ENCODE measurements at places on chromosomes 3 and 15.

DNA sequence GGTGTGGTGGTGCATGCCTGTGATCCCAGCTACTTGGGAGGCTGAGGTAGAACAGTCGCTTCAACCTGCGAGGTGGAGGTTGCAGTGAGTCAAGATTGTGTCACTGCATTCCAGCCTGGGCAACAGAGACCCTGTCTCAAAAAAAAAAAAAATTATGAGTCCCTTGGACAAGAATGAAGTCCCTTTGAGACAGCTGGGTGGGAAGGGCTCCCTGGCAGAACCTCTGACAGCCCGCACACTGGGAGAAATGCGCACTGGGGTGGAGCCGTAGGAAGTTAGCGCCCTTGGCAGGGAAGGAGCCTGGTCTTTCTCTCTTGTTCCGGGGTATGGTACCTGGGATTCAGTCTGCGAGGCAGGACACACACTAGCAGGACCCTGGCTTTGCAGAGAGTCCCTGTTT is 51.4 kb downstream of the SLC30A4 start:
- DNase-seq = no peak

DNA sequence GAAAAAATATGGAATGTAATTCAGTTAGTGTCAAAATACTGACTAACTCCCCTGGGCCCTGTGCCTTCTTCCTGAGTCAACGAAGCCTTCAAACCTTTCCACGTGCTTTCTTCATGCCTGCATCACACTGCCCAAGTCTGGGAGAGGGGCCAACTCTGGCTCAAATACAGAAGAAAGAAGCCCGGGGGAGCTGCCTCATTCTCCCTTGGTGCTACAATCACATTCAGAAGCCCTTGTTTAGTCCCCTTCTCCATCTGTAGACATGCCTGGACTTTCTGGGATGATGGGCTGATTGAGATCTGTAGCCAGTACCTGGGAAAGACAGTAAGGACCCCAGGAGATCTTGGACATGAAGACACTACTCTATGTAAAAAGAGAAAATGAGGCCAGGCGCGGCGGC is 77.8 kb upstream of the GSK3B start:
- peak; percentile 43 for DNase-seq

GRCh38 chr3:175386630-175387029 is 527.5 kb downstream of the NAALADL2 start:
- peak; percentile 56 for DNase-seq

- DNase-seq = peak; percentile 96
Measured at GRCh38 chr3:59559721-59560435, 510.1 kb upstream of the CFAP20DC start.

GRCh38 chr3:188948281-188948996 is 223.3 kb upstream of the TPRG1 start:
- DNase-seq = peak; percentile 93

DNA sequence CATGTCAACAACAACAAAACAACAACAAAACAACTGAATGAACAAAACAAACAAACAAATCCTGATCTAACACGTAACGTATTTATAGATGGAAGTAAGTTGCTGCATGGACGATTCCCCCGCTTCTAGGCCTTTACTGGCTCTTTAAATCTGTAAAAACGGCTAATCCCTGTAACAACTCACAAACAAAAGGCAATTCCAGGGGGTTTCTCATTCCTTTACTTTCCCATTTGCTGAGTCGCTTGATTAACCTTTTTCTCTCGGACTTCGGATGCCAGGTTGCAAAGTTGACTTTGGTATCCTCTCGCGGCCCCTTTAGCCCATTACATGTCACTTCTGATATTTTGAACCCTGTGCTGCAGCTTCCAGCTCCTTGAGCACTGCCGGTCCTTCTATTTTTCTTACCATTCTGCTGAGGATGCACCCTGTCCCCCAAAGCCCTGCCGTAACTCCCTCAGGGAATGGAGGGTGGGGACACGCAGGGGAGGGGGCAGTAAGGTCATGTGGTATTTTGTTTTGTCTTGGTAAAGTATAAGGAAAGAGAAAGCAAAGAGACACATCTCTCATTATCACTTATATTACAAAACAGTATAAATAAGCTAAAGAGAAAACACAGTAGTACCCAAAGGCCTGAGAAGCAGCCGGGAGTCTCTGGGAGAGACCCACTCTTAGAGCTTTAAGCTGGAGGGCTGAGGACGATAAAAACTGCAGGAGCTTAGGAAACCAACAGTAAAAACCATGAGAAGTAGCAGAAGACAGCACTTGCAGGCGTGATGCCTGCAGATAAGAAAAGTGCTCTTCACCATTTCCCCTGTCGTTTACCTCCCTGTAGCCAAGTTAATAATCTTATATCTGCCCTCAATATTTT is 457.8 kb upstream of the ZNF717 start:
- DNase-seq = no peak

- peak; percentile 62 for DNase-seq
Measured at GRCh38 chr3:132629928-132630327, 29.7 kb downstream of the ACAD11 start.

GRCh38 chr3:129623447-129624118 is 17.1 kb upstream of the PLXND1 start:
- DNase-seq = peak; percentile 68

GRCh38 chr15:44340410-44340809 is 51.9 kb downstream of the GOLM2 start:
- DNase-seq = peak; percentile 94

DNA sequence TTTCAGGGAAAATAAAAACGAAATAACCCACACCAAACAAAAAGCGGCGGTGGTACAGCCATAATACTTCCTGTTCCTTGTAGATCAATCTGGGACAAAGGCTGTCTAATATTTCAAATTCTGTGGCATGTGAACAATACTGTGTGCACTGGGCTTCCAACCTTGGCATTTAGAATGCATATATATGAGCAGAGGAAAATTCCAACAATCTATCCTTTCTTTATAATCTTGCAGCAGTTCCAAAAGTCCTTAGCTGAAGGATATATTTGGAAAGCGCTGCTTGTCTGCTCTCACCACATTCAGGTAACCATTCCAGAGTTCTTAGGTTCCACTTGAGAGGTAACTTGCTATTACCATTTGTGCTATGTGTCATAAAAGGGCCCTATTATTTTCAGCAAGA is 231.8 kb downstream of the RBMS3 start:
- peak; percentile 14 for DNase-seq

DNA sequence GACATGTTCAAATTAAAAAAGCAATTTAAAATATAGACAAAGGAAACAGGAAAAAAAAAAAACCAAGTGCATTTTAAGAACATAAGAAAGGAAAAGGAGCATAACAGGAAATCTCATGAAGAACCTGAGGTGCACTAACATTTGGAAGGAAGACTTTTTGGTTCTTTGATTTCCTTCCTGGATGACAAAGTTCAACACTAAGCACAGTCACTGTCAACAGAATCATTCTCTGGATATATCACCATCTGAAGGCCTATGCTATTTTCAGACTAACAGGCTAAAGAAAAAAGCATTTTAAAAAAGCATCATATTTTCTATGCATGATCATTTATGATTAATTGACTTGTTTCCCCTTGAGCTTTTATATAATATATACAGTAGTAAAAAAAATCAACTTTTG is 349.6 kb downstream of the PLCL2 start:
- no peak for DNase-seq

GRCh38 chr3:57043518-57043917 is 16.9 kb upstream of the SPATA12 start:
- peak; percentile 89 for DNase-seq

GRCh38 chr3:133893683-133894352 is 1.9 kb downstream of the RAB6B start:
- DNase-seq = no peak

DNA sequence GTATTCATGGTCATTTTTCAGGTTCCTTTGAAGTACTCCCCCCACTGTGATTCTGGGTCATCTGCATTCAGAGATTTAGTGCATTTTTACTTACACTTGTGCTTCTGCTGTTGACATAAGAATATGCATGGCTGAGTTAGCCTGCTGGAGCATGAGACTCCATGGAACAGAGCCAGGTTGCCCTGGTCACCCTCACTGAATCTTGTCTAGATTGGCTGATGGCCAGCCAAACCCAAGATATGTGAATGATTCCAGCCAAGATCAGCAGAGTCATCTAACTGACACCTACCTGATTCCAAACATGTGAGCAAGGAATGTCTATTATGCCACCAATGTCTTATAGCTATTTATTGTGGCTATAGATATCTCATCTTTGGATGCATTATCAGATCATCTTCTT is 25.1 kb downstream of the DTWD1 start:
- peak; percentile 98 for DNase-seq

DNA sequence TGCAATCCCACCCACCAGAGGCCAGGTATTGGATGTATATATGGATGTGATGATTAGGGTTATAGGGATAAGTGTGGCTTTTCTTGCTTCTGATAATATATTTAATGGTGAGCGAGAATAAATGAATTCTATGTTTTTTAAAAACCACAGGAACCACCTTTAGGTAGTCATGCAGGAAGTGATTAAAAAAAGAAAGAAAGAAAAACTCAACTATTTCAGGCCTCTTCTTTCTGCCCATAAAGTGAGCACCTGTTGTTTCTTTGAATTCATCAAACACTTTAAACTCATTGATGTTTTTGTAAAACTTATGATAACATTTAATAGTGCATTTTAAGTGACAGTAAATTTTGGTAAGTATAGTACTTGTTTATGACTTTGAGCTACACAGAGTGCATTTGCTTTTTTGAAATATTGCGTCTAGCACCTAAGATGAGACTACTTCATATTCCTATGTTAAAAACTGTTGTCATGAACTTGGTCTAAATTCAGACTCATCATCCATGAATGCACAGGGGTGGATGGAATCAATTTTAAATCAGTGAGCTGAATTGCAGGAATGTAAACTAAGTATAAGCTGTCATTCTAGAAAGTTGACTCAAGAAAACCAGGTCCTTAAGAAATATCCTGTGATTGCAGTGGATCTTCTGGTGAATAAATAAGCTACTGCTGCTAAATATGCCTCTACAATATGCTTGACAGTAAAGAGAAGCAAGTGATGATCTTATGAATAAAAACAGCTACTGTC is 764.4 kb upstream of the NECTIN3 start:
- no peak for DNase-seq

GRCh38 chr15:38085931-38086568 is 151.6 kb downstream of the TMCO5A start:
- DNase-seq = no peak

DNA sequence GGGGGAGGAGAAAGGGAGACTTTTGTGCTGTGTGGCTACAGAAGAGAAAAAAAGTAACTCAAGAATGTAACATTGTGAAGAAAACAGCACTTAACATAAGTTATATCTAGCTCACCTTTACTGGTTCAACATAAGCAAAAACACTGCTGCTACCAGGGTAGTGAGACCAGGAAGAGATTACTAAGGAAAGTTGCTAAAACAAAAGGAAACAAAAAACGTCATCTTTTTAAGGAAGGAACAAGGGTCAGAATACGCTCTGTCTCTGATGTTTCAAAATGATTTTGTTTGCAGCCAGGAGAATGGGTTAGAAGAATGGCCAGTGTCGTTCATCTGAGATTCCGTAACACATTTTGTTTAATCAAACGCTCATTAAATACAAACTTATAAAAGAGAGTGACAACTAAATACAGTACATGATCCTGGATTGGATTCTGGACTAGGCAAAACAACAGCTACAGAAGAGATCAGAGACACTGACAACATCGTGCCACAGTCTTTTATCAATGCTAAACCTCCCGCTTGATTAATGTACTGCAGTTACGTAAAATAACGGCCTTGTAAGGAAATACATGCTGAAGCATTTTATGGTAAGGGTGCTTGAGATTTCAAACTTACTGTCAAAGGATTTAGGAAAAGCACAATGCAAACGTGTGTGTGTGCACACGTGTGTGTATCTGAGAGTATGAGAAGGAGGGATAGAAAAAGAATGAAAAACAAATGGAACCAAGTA is 67.7 kb downstream of the FOXP1 start:
- peak; percentile 42 for DNase-seq

- no peak for DNase-seq
Measured at GRCh38 chr3:82259994-82260393, 498.5 kb upstream of the GBE1 start.

GRCh38 chr15:25178835-25179672 is 224.3 kb downstream of the SNRPN start:
- DNase-seq = no peak

- DNase-seq = no peak
Measured at GRCh38 chr15:59353994-59354416, 18.7 kb downstream of the MYO1E start.

- no peak for DNase-seq
Measured at GRCh38 chr15:61500951-61501620, 272.0 kb upstream of the RORA start.

DNA sequence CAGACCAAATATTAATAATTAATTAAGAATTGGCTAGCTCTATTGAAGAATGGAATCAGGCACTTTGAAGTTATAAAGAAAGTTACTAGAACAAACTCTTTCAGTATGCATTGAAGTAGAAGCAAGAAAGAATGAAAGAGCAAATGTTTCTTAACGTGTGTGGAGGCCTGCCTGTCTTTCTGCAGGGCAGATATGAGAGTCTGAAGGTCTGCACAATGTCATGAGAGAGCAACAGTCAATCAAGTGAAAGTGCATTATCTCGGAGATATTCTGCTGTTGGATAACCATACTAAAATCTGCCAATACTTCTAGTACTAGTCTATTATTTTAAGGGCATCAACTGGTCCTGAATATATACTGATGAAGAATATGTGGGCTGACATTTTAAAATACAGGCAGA is 1270.8 kb downstream of the ZPLD1 start:
- no peak for DNase-seq

DNA sequence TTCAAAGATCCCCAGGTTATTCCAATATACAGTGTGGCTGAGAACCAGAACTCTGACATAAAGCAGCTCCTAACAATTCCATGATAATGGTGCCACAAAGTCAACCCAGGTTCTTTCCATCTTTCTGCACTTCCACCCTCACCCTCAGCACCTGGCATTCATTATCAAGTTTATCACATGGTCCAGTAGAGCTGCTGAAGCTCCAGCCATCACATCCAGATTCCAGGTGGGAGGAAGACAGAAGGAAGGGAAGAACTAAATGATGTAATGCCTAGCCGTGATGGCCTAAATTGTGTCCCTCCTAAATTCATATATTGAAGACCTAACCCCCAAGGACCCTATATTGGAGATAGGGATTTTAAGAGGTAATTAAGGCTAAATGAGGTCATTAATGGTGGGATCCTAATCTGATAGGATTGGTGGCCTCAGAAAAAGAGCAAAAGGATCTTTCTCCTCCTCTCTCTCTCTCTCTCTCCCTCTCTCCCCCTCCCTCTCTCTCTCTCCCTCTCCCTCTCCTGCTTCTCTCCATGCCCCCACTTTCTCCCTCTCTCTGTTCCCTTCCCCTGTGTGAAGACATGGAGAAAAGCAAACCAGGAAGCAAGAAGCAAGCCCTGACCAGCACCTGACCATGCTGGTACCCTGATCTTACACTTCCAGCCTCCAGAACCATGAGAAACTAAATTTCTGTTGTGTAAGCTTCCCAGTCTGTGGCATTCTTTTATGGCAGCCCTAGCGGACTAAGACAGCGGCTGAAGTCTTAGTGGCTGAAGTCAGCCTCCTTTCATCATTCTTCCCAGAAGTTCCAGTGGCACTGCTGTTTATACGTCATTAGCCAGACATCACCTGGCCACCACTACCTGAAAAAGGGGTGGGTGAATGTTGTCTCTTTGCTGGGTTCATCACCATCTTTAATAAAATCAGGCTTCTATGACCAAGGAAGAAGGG is 369.7 kb upstream of the PROK2 start:
- DNase-seq = no peak

Measured in kidney tubule cell (primary cell).